ENCODE measurements at places on chromosomes 5 and 9.

DNA sequence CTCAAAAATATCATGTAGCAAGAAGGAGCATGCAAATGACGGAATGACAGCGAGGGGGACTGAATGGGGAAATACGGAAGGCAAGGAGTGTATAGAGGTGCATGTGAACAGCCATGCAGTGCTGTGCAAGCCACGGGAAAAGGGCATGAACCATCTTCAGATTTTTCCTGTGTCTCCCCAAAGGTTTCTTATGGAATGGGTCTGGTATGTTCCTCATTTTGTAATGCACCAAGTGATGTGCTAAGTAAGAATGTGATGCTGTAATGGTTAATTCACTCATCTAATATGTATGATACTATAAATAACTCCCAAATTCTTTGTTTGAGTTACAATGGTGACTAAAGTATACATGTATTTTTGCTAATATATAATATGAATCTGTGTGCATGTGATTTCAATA lies 99.0 kb upstream of the DAB2 start:
- no peak for DNase-seq

DNA sequence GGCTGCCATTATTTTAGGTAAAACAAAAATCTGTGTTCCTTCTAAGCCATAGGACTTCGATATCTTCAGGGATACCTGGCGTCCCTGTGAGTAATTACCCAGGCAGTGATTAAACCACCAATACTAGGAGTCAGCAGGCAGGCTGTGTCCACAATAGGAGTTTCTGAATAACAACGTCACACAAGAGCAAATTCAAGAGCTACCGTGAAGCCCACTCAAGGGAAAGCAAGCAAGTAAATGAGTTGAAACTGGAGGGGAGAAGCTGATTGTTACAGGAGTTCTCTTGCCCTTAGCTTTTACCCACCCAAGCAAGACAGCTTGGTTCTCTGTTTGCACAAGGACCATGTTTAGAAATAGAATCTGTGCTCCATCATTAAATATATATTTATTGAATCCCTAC lies 50.8 kb downstream of the SEMA5A start:
- DNase-seq, result no peak

- DNase-seq, result no peak
Observed at GRCh38 chr9:19457693-19458009, 48.8 kb downstream of the ACER2 start.

DNA sequence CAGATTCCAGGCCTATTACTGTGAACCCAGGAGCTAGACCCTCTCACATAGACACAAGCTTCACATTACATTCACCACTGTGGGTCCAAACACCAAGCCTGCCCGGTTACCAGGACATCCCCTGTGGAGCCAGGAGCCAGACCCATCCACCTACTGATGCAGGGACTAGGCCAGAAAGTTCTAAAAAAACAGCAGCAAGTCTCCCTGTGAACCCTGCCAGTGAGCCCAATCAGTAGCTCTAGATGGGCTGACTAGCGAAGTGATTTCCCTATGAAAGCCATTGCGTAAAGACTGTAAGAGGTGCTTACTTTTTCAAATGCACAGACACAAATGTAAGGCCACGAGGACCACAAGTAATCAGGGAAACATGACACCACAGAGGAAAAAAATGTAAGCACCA lies 352.3 kb downstream of the TMEM161B start:
- no peak for DNase-seq

DNA sequence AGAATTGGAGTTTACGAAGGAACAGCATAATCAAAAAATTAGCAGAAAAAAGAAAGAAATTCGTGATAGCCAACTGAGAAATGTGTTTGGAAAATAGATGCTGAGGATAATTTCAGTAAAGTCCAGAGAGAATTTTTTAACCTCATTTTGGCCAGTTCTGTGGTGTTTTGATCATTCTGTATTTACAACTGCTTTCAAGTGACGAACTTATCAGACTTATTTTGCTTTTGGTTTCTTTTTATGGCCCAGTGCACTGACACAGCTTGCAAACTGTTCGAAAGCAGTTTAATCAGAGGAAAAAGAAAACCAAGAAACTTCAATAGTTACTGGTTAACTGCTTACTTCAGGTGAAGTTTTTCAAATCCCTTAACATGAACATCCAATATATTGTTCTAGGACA lies 1.9 kb downstream of the SDHA start:
- DNase-seq, result no peak

Measured in activated CD4-positive, CD25-positive, alpha-beta regulatory T cell treated with anti-CD3 and anti-CD28 coated beads, Interleukin-2, amount 50 U/mL, for 16 hours (primary cell).